ENCODE measurements at places on chromosomes 6 and 20. TPM values are rescaled to one million over a fixed set of nuclear protein-coding genes. Genes with fewer than 3 reads are reported as not detected.
A peak's percentile ranks its signal among the peaks of the same experiment; 100 is the strongest.

- DNase-seq, result no peak
- H3K36me3 ChIP-seq, result no peaks in the 10 kb centered on the region
- H3K4me3 ChIP-seq, result no peak overlapping the region
Observed at GRCh38 chr6:147666255-147666654, 157.8 kb downstream of the SAMD5 start.

DNA sequence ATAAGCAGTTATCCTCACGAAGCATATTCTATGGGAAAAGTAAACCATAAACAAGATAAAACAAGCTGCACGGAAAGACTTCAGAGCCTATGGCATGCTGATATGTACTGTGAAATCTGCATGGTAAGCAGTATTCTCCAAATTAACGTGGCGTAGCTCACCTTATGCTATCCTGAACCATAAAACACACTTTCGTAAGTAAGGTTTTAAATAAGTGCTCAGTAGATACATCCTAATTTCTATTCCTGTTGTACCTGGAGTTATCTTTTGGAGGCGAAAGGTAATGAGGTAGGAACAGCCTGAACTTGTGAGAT, 208.7 kb downstream of the GMDS start:
- no peaks in the 10 kb centered on the region for H3K36me3 ChIP-seq
- no peak for DNase-seq
- H3K4me3 ChIP-seq, result no peak overlapping the region
- H3K4me1 ChIP-seq, result no peaks in the 10 kb centered on the region
- no peaks in the 10 kb centered on the region for H3K27me3 ChIP-seq

GRCh38 chr6:154592199-154592860, 81.8 kb upstream of the CNKSR3 start:
- H3K4me1 ChIP-seq, result peaks cover 25% of the 10 kb centered on the region
- no peak for DNase-seq
- no peaks in the 10 kb centered on the region for H3K36me3 ChIP-seq
- no peaks in the 10 kb centered on the region for H3K27me3 ChIP-seq

GRCh38 chr6:168381726-168382458, 59.1 kb upstream of the SMOC2 start:
- H3K4me1 ChIP-seq, result peaks cover 9% of the 10 kb centered on the region
- H3K27ac ChIP-seq, result no peak overlapping the region
- H3K4me3 ChIP-seq, result no peak overlapping the region
- no peaks in the 10 kb centered on the region for H3K36me3 ChIP-seq
- peak; percentile 46 for DNase-seq
- H3K27me3 ChIP-seq, result no peaks in the 10 kb centered on the region

DNA sequence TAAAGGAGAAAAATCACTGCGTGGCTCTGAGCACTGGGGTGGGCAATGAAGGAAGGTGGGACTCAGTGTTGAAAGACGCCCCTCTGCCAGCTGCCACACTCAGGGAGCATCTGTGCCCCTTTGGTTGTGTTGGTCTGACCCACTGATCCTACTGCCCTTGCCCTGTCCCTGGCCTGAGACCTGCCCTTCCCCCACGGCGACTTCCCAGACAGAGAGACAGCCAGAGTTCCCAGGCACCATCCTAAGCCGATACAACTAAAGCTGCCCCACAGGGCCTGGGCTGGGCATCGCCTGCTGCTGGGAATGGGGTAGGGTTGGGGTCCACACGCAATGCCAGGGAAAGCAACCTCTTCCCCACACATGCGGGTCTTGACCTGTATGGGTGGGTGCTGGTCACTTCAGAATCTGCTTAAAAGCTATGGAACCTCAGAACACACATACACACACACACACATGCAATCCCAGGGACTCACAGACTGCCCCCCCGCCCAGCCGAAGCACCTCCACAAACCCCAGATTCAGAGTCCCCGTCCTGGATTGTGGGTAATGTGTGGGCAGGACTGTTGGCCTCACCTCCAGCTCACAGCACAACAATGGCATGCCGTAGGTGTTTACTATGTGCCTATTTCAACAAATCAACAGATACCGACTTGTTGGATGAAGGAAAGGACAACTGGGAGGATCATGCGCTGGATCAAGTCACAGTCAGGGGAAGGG, 10.9 kb upstream of the SPDEF start:
- H3K4me3 ChIP-seq, result no peak overlapping the region
- H3K4me1 ChIP-seq, result no peaks in the 10 kb centered on the region
- no peaks in the 10 kb centered on the region for H3K27me3 ChIP-seq
- no peak for DNase-seq

DNA sequence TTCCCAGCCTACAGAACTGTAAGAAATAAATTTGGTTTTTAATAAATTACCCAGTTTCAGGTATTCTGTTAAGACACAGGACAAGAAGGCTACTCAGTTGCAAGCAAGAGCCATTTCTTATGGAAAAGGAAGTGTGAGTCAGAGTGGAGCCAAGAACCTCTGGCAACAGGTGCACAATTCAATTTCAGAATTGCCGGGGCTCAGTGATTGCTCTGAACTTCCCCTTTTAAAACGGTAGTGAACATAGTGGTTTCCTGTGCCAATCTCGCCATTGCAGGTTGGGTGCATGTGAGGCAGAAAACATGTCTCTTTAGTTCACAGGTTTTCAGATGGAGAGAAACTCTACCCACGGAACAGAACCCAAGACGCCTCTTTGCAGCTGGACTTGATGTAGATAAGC, 16.4 kb downstream of the PIGT start:
- no peak overlapping the region for H3K4me3 ChIP-seq
- H3K36me3 ChIP-seq, result no peaks in the 10 kb centered on the region
- H3K4me1 ChIP-seq, result no peaks in the 10 kb centered on the region
- no peak for DNase-seq
- H3K27me3 ChIP-seq, result no peaks in the 10 kb centered on the region

DNA sequence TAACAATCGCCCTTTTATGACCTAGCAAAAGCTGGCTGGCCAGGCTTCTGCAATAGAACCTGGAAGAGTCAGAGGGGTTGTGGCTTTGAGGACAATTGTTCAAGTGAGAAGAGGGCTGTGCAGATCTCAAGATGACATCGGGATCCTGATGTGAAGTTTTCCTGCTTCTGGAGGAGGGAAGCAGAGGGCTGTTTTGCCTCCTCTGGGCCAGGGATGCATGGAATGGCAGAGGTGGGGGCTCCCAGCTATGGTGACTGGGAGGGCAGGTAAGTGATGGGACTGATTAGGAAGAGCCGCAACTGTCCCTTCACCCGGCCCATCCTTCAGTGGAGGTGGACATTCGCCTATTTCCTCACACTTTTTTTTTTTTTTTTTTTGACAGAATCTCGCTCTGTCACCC, 43.4 kb upstream of the BLCAP start:
- no peak for DNase-seq
- H3K27ac ChIP-seq, result no peak overlapping the region
- H3K4me1 ChIP-seq, result no peaks in the 10 kb centered on the region
- H3K36me3 ChIP-seq, result no peaks in the 10 kb centered on the region
- no peak overlapping the region for H3K4me3 ChIP-seq
- H3K27me3 ChIP-seq, result no peaks in the 10 kb centered on the region

HLA-DRB1 gene
- 24.0 TPM for total RNA-seq

- H3K27ac ChIP-seq, result no peak overlapping the region
- H3K4me3 ChIP-seq, result no peak overlapping the region
- no peaks in the 10 kb centered on the region for H3K4me1 ChIP-seq
- DNase-seq, result no peak
- H3K27me3 ChIP-seq, result no peaks in the 10 kb centered on the region
Observed at GRCh38 chr6:41404182-41404845, 68.9 kb downstream of the NCR2 start.

PRND gene
- 5.8 TPM for total RNA-seq

GRCh38 chr6:15077961-15078360, 167.9 kb upstream of the JARID2 start:
- no peak overlapping the region for H3K27ac ChIP-seq
- DNase-seq, result no peak
- no peaks in the 10 kb centered on the region for H3K27me3 ChIP-seq
- no peaks in the 10 kb centered on the region for H3K36me3 ChIP-seq

- no peaks in the 10 kb centered on the region for H3K36me3 ChIP-seq
- H3K27ac ChIP-seq, result no peak overlapping the region
- no peak for DNase-seq
- no peak overlapping the region for H3K4me3 ChIP-seq
Observed at GRCh38 chr6:50602292-50602691, 111.0 kb upstream of the TFAP2D start.

GRCh38 chr6:70625436-70625835, 42.2 kb upstream of the SMAP1 start:
- no peaks in the 10 kb centered on the region for H3K27me3 ChIP-seq
- no peak overlapping the region for H3K4me3 ChIP-seq
- DNase-seq, result no peak
- no peaks in the 10 kb centered on the region for H3K4me1 ChIP-seq
- H3K36me3 ChIP-seq, result no peaks in the 10 kb centered on the region
